ENCODE measurements at places on chromosomes 7 and 10.

GRCh38 chr10:43262397-43262901 is 4.4 kb downstream of the RASGEF1A start:
- DNase-seq: no peak

DNA sequence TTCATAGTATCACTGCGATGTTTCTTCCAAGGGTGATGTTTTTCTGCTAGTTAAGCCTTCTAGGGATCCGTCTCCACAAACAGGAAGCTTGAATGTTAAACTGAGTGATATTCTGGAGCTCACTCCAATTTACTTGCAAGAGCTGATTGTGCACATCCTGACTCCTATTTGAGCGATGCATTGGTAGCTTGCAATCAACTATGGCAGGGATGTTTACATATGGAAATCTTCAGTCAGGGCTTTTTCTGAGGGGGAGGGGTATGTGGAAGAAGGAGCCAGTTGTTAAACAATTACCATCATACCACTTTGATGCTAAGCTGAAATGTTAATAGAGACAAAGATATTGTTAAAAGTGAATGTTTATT is 43.2 kb upstream of the NXPH1 start:
- no peak for DNase-seq

- no peak for DNase-seq
Observed at GRCh38 chr10:106894692-106895091, 269.8 kb downstream of the SORCS1 start.

DNA sequence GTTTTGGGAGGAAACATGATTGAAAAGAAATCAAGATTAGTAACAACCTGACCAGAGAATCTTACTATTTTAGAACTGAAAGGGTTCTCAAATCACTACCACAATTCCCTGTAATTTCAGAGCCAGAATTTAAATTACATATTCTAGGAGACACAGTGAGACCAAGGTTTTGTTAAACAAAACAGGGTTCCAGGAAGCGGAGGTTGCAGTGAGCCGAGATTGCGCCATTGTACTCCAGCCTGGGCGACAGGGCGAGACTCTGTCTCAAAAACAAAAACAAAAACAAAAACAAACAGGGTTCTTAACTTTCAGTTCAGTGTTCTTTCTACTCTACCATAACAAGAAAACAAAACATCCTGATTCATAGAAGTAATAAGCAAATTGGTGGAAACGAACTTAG is 57.6 kb downstream of the SNX13 start:
- DNase-seq: no peak

- no peak for DNase-seq
Observed at GRCh38 chr10:90917238-90917967, 3.5 kb downstream of the ANKRD1 start.

- DNase-seq: peak; percentile 93
Observed at GRCh38 chr7:95104739-95105138, 197.3 kb downstream of the PPP1R9A start.

DNA sequence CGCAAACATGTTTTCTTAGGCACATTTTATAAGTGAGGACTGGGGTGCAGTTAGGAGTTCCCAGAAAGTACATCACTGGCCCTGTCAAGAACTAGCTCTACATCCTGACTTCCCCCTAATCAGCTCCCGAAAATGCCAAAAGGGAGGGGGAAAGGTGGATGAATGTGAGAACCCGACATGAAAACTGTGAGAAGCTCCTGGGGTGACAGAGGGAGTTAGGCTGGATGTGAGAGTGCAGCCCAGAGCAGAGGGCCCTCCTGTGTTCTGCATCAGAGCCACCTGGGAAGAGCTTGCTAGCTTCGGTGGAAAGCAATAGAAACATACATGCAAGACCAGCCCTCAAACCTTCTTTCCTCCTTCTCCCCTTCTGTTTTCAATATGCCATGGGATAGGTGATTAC is 30.5 kb upstream of the SEM1 start:
- no peak for DNase-seq

- DNase-seq: no peak
Observed at GRCh38 chr10:10855151-10855581, 162.5 kb upstream of the CELF2 start.

DNA sequence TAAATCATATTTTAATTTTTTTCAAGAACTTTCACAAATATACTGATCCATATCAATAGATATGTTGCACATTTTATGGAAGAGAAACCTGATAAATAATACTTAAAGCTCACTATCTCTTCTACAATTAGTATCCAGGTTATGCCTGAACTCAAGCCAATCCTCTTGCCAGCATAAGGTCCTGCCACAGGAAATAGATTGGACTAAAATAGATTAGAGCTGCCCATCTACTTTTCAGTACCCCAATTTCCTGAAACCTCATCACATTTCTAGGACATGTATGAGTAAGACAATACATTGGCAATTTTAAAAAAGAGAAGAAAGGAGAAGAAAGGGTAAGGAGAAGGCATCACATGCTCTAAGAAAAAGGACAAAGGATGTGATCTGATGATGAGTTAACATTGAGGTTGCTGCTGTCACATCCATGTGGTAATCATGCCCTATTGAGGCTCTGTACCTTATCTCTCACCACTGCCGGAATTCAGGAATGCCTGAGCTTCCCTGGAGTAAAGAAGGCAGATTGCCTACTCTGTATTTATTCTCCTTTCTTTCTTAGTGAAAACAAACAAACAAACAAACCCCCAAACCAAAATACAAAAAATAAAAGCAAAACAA is 199.7 kb downstream of the ANK3 start:
- no peak for DNase-seq

- no peak for DNase-seq
Observed at GRCh38 chr10:124550293-124551034, 88.8 kb downstream of the LHPP start.

GRCh38 chr10:115975506-115975905 is 297.5 kb downstream of the GFRA1 start:
- no peak for DNase-seq

DNA sequence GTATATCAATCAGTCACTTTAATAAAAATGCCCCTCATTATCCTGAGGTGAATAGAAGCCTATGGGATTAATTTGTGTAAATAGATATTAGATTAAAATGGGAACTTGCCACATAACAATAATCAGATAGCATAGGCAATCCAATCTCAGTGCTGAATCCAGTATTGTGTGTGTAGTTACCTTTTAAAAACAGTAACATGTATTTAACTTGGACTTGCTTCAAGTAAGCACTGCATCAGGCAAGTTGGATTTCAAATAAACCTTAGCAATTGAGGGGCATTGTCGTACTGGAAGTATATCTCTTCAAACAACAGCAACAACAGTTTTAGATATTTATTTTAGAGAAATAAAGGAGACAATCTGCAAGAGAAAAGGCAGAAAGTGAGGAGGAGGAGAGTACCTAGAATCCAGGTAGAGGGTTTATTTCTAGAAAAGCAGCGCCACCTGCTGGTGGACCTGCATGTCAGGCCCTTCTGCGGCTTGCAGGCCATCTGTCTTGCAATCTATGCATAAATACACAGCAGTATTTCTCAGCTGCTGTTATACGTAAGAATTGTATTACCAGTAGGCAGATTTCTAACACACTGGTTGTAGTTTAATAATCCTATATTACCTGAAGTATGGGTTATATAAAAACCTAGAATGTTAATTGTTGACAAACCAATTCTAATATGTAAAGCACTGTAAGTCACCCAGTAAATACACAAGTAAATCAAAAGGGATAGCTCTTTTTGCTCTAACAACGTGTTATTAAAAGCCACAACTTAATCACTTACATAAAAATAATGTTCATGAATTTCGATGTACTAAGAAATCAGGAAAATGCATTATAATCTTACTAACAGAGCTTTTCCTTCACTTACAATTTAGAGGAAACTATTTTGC is 652.8 kb downstream of the KCNMA1 start:
- DNase-seq: peak; percentile 32

GRCh38 chr10:50506861-50507573 is 116.7 kb downstream of the SGMS1 start:
- DNase-seq: no peak

DNA sequence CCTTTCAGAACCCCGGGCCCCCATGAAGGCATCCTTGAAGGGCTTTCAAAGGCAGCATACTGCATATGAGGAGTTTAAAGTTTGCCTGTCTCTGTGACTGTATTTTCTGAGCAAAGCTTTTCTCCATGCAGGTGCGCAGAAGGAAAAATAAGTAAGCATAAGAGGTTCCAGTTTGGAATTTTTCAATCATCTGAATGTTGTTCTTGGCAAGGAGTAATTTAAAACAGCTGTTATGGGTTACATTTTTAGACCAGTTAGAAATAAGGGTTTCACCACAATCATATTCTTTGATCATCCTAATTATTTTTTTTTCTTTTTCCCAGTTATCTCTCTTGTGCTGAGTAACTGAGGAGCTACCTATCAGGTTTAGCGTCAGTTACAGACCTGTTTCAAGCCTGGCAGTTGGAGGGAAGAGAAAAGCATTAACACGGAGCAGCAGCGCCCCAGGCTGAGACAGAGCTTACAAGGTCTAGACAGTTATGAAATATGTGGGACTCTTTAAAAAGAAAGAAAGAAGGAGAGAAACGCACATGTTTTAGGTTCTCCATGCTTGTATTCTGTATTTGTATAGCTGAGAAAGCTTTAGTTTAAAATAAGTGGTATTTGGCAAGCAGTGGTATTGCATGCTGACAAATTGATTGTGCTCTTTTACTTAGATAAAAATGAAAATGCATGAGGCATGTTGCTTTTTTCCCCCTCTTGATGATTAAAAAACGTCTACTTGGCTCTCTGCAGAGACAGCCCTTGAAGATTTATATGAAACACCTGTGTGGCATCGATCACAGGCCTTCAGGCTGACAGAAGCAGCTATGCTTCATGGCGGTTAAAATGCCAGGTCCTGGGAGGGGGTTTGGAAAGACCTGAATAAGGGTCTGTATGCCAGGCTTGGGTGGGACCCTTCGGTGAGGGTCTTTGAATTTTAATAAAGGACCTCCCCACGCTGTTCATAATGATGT is 157.6 kb downstream of the GRK5 start:
- no peak for DNase-seq

- DNase-seq: no peak
Observed at GRCh38 chr10:6396652-6397051, 183.4 kb downstream of the PRKCQ start.

DNA sequence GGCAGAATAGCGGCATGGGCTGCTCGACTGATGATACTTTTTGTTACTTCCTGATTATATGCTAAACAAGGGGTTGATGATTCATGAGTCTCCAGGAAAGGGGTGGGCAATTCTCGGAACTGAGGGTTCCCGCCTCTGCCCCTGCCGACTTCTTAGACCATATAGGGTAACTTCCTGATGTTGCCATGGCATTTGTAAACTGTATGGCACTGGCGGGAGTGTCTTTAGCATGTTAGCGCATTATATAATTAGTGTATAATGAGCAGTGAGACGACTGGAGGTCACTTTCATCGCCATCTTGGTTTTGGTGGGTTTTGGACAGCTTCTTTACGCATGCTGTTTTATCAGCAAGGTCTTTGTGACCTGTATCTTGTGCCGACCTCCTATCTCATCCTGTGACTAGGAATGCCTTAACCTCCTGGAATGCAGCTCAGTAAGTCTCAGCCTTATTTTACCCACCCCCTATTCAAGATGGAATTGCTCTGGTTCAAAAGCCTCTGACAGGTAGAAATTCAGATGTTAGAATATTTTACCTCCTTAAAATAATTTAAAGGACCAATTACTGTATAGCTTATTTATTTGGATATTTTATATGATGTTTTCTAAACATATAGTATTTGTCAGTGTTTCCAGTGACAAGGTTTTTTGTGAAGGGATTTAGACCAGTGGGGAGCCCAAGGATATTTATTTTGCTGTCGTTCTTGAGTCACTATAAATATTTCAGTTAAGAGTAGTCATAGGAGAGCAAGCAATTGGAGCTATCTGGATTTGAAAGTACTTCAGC is 90.1 kb upstream of the PIK3CG start:
- DNase-seq: no peak

DNA sequence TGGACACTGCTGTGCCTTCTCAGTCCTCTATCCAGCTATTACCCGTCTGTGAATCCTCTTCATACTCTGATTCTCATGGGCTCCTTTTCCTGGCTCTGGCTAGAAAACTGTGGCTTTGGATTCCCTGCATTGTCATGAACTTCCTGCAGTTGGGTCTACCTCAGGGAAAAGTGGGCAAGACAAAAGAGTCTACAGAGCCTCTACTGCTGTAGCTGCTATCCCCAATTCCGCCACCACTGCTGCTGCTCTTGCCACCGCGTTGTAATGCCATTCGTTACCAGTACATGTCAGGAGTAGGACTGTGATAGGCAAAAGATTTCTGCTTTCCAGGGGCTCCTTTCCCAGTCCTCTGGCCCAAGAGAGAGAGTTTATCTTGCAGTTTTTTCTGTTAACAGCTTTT is 23.9 kb upstream of the PPP1R17 start:
- DNase-seq: no peak

DNA sequence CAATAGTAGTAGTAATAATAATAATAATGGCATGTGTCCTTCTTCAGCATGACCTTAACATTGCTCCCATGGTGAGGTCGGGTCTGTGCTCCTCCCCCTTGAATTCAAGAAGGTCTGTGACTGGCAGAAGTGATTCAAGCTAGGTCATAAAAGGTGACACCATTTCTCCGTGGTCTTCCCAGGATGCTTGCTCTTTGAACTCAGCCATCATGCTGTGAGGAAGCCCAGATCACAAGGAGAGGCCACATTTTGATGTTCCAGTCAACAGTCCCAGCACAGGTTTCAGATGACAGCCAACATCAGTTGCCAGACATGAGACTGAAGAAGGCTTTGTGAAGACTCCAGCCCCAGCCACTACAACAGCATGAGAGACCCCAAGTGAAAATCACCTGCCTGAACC is 83.9 kb downstream of the SEPTIN14 start:
- DNase-seq: no peak

- no peak for DNase-seq
Observed at GRCh38 chr7:90726120-90726519, 130.0 kb downstream of the CDK14 start.

DNA sequence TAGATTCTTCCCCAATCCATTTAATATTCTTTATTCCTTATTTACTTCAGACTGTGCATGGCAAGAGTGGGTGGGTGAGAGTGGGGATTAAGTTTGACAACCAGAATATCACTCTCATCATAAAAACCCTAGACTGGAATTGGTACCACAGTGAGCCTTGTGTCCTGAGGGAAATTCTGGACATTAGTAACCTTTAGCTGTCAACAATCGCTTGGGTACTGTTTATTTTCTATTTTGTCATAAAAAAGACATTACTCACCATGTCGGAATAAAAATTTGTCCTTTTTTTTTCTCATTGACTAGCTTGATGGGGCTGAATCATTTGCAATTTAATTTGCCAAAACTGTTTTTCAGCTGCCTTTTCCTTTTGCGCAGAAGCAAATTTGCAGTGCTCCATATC is 176.1 kb upstream of the SEMA3C start:
- DNase-seq: no peak

All from kidney epithelial cell (primary cell).